Myometrial cell (primary cell): ENCODE measurements at places on chromosomes 16 and 17. TPM values are rescaled to one million over a fixed set of nuclear protein-coding genes. Genes with fewer than 3 reads are reported as not detected.

SLC38A8 gene
- total RNA-seq, result not detected in 2 replicates

CA4 gene
- total RNA-seq, result not detected in 2 replicates

MPP2 gene
- 0.58 and 3.9 TPM in 2 replicates for total RNA-seq

CLEC3A gene
- not detected in 2 replicates for total RNA-seq

MYCBPAP gene
- total RNA-seq, result 1.2 TPM in 1 of 2 replicates, not detected in the other

RAI1 gene
- 10.4 and 10.5 TPM in 2 replicates for total RNA-seq

MAPK8IP3 gene
- 12.4 and 30.1 TPM in 2 replicates for total RNA-seq

CHST6 gene
- 0.18 and 1.2 TPM in 2 replicates for total RNA-seq

C16orf95 gene
- 0.29 and 5.3 TPM in 2 replicates for total RNA-seq

TMC8 gene
- not detected in 2 replicates for total RNA-seq

MRPL10 gene
- 42.4 and 45.2 TPM in 2 replicates for total RNA-seq

SMIM5 gene
- 0.18 TPM in 1 of 2 replicates, not detected in the other for total RNA-seq

DNAAF8 gene
- 0.35 and 2.6 TPM in 2 replicates for total RNA-seq

CCL17 gene
- total RNA-seq, result not detected in 2 replicates

WFIKKN1 gene
- 0.86 TPM in 1 of 2 replicates, not detected in the other for total RNA-seq

KRT31 gene
- total RNA-seq, result not detected in 2 replicates

CORO6 gene
- total RNA-seq, result 3.2 and 5.7 TPM in 2 replicates

TLCD3B gene
- total RNA-seq, result 1.2 TPM in 1 of 2 replicates, not detected in the other
